ENCODE measurements at places on chromosomes 7 and 10.

DNA sequence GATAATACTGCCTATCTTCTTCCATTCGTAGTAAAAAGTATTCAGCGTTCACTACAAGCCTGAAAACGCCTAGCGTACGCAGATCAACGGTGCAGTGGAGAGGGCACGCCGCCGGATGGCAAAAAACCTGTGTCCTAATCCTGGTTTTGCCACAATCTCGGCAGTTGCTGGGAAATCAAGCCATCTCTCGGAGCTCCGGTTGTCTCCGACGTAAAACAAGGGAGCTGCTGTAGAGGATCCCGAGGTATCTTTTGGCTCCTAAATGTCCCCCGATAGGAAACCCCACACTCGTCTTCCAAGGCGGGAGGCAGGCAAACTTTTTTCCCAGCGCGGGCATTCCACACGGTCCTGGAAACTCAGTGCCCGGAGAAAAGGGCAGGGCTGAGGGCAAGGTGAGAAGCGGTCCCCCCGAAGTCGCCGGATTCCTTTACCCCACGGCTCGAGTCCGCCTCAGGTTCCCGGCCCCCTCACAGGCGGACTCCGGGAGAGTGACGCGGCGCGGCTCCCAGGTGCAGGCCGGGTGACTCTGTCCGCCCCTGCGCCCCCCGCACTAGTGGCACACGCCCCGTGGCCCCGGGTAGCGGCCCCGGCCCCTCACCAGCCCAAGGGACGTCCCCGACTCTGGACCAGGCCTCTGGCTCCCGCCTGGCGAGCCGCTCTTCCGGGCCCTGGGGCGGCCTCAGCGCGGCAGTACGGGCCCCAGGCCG lies 649 bp downstream of the IDE start:
- H3K4me3 ChIP-seq: peak overlapping the region; percentile 84
- peak overlapping the region; percentile 11 for H3K27ac ChIP-seq
- H3K27me3 ChIP-seq: no peaks in the 10 kb centered on the region
- peak; percentile 50 for DNase-seq

GRCh38 chr10:130196511-130197487 lies 60.6 kb downstream of the GLRX3 start:
- no peak for DNase-seq
- no peak overlapping the region for H3K4me3 ChIP-seq
- no peaks in the 10 kb centered on the region for H3K36me3 ChIP-seq
- peaks cover 14% of the 10 kb centered on the region for H3K4me1 ChIP-seq

DNA sequence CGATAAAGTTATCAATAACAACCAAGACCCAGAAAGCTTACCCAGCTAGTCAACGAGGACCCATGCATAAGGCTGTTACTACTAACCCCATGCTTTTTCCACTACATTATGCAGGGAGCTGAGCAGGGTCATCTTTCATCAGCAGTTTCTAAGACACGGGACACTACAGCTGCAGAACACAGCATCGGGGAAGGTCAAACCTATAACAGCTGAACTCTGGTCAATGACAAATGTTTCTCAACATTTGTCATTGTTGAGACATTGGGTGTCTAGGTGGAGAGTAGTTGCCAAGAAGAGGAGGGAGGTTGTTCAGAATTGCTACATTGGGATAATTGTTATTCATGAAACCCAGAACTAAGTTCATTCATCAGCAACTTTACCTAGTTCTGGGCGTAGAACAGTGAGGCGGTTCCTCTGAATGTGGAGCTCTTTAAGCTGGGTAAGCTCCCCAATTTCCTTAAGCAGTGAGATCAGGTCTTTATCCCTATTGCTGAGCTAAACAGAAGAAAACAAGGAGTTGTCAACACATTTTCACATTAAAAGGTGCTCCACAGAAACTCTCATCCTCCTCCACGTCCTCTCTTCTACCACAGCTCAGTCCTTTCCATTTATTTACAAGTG lies 105.6 kb downstream of the ZNF22 start:
- peaks cover 5% of the 10 kb centered on the region for H3K27me3 ChIP-seq
- no peak for DNase-seq
- no peaks in the 10 kb centered on the region for H3K36me3 ChIP-seq

DNA sequence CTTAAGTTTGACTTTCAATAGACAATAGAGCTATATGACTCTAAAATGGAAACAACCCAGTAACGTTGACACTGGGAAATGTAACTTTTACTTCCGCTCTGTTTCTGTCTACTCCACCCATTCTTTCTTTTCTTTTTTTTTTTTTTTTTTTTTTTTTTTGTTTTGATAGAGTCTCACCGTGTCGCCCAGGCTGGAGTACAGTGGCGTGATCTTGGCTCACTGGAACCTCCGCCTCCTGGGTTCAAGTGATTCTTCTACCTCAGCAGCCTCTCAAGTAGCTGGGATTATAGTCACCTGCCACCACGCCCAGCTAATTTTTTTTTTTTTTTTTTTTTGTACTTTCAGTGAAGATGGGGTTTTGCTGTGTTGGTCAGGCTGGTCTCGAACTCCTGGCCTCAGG lies 13.9 kb downstream of the PRSS2 start:
- peaks cover 6% of the 10 kb centered on the region for H3K4me1 ChIP-seq
- H3K27me3 ChIP-seq: peaks cover 35% of the 10 kb centered on the region
- DNase-seq: no peak
- no peak overlapping the region for H3K27ac ChIP-seq
- no peaks in the 10 kb centered on the region for H3K36me3 ChIP-seq

GRCh38 chr7:131898418-131898817 lies 342.0 kb upstream of the PODXL start:
- H3K4me3 ChIP-seq: peak overlapping the region; percentile 14
- no peak overlapping the region for H3K27ac ChIP-seq
- H3K36me3 ChIP-seq: no peaks in the 10 kb centered on the region
- peaks cover 45% of the 10 kb centered on the region for H3K27me3 ChIP-seq

DNA sequence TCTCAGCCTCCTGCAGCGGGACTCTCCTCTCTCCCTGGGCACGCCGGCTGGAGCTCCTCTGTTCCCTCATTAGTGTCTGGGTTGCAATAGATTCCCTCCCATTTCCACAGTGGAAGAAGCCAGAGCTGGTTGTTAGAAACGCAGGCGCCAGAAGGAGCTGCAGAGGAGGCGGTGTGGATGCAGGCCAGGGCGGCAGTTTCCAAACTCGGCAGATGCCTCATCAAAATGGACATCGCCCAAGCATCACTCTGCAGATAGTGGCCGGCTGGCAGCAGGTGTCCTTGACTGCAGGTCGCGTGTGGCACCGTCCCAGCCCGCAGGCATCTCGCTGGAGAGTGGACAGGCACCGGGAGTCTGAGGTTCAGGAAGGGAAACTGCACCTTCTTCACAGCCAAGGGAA lies 201.8 kb downstream of the TCERG1L start:
- no peak for DNase-seq
- H3K4me1 ChIP-seq: peaks cover 43% of the 10 kb centered on the region
- H3K27ac ChIP-seq: no peak overlapping the region
- H3K27me3 ChIP-seq: peaks cover 16% of the 10 kb centered on the region

- no peak overlapping the region for H3K4me3 ChIP-seq
- no peaks in the 10 kb centered on the region for H3K36me3 ChIP-seq
- H3K27me3 ChIP-seq: peaks cover 4% of the 10 kb centered on the region
- no peak for DNase-seq
- peaks cover 66% of the 10 kb centered on the region for H3K4me1 ChIP-seq
Observed at GRCh38 chr10:22433875-22434274, 88.6 kb downstream of the SPAG6 start.

DNA sequence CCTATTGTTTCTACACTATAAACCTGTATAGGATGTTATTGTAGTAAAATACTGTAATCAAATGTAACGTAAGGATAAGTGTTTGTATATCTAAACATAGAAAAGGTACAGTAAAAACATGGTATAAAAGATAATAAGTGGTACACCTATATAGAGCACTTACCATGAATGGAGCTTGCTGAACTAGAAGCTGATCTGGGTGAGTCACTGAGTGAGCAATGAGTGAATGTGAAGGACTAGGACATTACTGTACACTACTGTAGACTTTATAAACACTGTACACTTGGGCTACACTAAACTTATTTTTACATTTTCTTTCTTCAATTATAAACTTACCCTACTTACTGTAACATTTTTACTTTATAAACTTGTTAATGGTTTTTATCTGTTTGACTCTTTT lies 732.9 kb upstream of the LRRN3 start:
- DNase-seq: no peak
- no peaks in the 10 kb centered on the region for H3K27me3 ChIP-seq
- no peaks in the 10 kb centered on the region for H3K36me3 ChIP-seq
- no peak overlapping the region for H3K4me3 ChIP-seq

GRCh38 chr7:42414028-42414427 lies 177.0 kb upstream of the GLI3 start:
- no peak for DNase-seq
- peaks cover 5% of the 10 kb centered on the region for H3K4me1 ChIP-seq
- H3K27me3 ChIP-seq: peaks cover 6% of the 10 kb centered on the region
- H3K27ac ChIP-seq: no peak overlapping the region
- H3K4me3 ChIP-seq: no peak overlapping the region

GRCh38 chr7:56046721-56047445 lies 4.4 kb downstream of the PSPH start:
- H3K27me3 ChIP-seq: no peaks in the 10 kb centered on the region
- H3K27ac ChIP-seq: peak overlapping the region; percentile 12
- H3K36me3 ChIP-seq: peaks cover 20% of the 10 kb centered on the region
- peaks cover 23% of the 10 kb centered on the region for H3K4me1 ChIP-seq

GRCh38 chr10:110679486-110680272 lies 35.5 kb downstream of the RBM20 start:
- no peak overlapping the region for H3K4me3 ChIP-seq
- DNase-seq: no peak
- H3K36me3 ChIP-seq: no peaks in the 10 kb centered on the region
- peaks cover 22% of the 10 kb centered on the region for H3K4me1 ChIP-seq

DNA sequence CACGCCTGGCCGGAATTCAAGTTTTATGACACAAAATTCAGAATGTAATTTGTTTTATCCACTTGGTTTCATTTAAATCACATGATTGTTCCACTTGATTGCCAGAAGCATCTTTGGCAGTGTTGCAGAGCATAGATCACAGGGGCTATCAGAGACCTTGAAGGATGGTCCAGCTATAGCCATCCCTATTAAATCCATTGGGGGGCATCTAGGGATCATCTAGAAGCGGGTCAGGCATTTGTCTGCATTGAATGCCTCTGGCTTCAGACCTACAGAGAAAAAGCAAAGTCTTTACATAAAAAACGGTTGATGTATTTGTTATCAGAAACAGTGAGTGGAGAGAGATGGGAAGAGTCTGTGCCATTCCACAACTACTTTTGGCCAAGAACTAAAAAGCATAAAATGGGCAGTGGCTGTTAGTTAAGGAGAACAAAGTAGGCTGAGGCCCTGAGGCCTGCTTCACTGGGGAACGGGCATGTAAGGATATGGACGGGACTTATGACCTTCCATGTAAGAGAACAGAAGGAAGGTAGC lies 146.3 kb downstream of the NXPH1 start:
- no peaks in the 10 kb centered on the region for H3K4me1 ChIP-seq
- DNase-seq: no peak
- no peak overlapping the region for H3K27ac ChIP-seq
- H3K36me3 ChIP-seq: no peaks in the 10 kb centered on the region
- peaks cover 9% of the 10 kb centered on the region for H3K27me3 ChIP-seq
- H3K4me3 ChIP-seq: no peak overlapping the region

DNA sequence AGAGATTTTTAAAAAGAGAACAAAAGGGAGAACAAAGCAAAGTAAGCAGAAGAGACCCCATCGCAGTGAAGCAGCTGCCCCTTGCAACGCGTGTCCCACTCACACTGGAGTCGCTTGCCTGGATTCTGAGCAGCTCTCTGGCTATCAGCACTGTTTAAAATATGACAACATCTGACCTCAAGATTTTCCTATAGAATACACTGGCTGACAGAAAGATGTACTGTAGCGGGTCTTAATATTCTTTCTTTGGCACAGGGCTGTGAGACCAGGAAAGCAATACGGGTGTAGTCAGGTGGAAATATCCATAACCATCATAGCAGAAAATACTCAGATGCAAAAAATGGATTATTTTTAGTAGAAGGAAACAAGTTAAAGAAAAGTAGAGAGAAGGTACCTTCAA lies 125.7 kb upstream of the TNS3 start:
- H3K27ac ChIP-seq: no peak overlapping the region
- peaks cover 35% of the 10 kb centered on the region for H3K4me1 ChIP-seq
- no peaks in the 10 kb centered on the region for H3K36me3 ChIP-seq
- H3K4me3 ChIP-seq: no peak overlapping the region

- no peaks in the 10 kb centered on the region for H3K4me1 ChIP-seq
- H3K27ac ChIP-seq: no peak overlapping the region
- H3K36me3 ChIP-seq: no peaks in the 10 kb centered on the region
- no peak for DNase-seq
- H3K27me3 ChIP-seq: peaks cover 5% of the 10 kb centered on the region
Observed at GRCh38 chr7:154505362-154505761, 453.2 kb downstream of the DPP6 start.

DNA sequence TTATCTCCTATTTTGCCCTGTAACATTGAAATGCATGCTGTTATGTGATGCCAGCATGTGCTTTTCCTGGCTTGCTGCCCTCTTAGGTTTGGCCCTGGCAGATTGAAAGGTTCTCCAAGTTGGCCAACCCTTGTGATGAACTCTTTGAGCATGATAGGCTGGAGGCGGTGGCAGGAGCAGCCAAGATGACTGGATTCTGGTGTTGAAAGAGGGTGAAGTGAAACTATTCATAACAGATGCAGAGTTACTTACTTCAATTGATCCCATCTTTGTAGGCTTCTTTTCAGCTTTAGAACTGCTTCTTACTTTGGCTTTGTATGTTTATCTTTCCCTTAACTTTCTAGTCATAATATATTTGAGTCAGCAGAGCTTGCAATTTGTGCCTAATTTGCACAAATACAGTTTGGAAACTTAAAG lies 57.6 kb downstream of the BICC1 start:
- no peak for DNase-seq
- peaks cover 4% of the 10 kb centered on the region for H3K27me3 ChIP-seq
- no peak overlapping the region for H3K4me3 ChIP-seq

- H3K36me3 ChIP-seq: peaks cover 6% of the 10 kb centered on the region
- H3K27ac ChIP-seq: no peak overlapping the region
- H3K4me3 ChIP-seq: no peak overlapping the region
- no peak for DNase-seq
- H3K27me3 ChIP-seq: peaks cover 4% of the 10 kb centered on the region
Observed at GRCh38 chr7:33918438-33919143, 13.3 kb downstream of the BMPER start.

GRCh38 chr10:118002581-118002980 lies 44.2 kb downstream of the RAB11FIP2 start:
- DNase-seq: no peak
- peaks cover 3% of the 10 kb centered on the region for H3K27me3 ChIP-seq
- H3K4me1 ChIP-seq: peaks cover under 1% of the 10 kb centered on the region
- H3K4me3 ChIP-seq: no peak overlapping the region
- peaks cover 39% of the 10 kb centered on the region for H3K36me3 ChIP-seq

DNA sequence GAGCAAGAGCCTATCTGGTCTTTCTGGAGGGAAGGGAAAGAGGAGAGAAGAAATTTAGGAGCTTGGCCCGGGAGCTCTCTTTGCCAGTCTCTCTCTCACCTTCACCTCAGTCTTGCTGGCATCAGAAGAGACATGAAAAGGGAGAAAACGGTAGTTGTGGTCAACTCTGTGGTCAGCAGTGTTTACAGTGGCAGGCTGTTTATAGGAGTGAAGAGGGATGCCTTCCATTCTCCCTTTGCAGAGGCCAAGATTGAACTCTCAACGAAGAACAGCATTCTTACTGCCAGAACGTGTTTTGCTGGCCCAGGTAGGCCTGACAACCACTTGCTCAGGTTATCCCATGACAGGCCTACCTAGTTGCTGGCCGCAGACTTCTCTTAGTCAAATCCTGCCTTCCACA lies 133.3 kb downstream of the CCDC3 start:
- no peak overlapping the region for H3K27ac ChIP-seq
- H3K36me3 ChIP-seq: no peaks in the 10 kb centered on the region
- peaks cover 26% of the 10 kb centered on the region for H3K4me1 ChIP-seq
- H3K4me3 ChIP-seq: no peak overlapping the region
- peaks cover 6% of the 10 kb centered on the region for H3K27me3 ChIP-seq
- no peak for DNase-seq

GRCh38 chr7:134515569-134516468 lies 11.5 kb upstream of the AKR1B10 start:
- no peaks in the 10 kb centered on the region for H3K36me3 ChIP-seq
- H3K4me3 ChIP-seq: no peak overlapping the region
- H3K27ac ChIP-seq: no peak overlapping the region
- H3K4me1 ChIP-seq: peaks cover 6% of the 10 kb centered on the region
- H3K27me3 ChIP-seq: peaks cover 21% of the 10 kb centered on the region
- DNase-seq: no peak

Measured in nephron progenitor cell (in vitro differentiated cells).